ENCODE measurements at places on chromosomes 6 and 20.

GRCh38 chr6:20497216-20498040 lies 36.8 kb upstream of the CDKAL1 start:
- DNase-seq, result no peak

DNA sequence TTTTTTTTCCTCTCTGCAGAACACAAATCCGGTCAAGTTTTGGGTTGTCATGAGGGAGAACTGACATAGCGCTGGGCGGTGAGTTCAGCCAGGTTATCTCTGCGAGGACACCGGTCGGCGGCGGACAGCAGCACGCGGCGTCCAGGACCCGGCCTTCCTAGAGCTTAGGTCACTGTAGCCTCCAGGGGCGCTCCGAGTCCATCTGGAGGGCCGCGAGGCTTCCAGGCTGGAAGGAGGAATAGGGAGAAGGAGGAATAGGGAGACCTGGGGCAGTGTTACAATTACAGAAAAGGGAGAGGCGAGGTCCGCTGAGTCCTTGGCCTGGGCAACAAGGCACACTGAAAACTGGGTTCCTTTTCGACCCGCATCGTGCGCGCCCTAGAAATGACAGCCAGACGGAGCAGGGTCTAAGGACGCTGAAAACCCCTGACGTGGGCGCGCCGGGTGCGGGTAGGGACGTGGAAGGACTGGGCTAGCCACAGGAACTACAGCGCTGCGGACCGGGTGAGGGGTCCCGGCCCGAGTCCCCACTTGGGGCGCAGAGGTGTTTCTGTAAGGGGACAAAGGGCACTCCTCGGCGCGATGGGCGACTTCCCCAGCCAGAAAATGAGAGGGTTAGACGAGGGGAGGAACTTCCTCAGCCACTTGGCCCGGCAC lies 536 bp upstream of the FNDC1 start:
- no peak for DNase-seq

GRCh38 chr6:155542036-155542435 lies 86.4 kb upstream of the NOX3 start:
- DNase-seq, result no peak

- DNase-seq, result no peak
These were observed 75.1 kb upstream of the SCGN start for GRCh38 chr6:25576919-25577318.

GRCh38 chr6:122563364-122564052 lies 46.7 kb upstream of the PKIB start:
- no peak for DNase-seq

- DNase-seq, result no peak
These were observed 4.9 kb upstream of the CDSN start for GRCh38 chr6:31125162-31125561.

GRCh38 chr6:159174263-159174969 lies 5.2 kb downstream of the FNDC1 start:
- peak; percentile 39 for DNase-seq

DNA sequence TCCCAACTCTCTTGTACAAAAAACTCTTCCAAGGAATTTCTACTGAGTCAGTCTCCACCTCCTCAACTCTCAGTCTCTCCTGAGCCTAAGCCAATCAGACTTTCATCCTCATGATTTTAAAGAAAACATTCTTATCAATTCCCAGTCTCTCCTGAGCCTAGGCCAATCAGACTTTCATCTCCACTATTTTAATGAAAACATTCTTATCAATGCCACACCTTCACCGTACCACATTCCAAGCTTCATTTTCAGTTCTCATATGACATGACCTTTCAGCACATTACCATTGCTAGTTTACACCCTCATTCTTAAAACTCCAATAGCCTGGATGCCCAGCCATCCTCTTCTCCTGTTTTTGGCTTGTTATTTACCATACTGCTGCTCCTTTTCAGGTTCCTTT lies 42.5 kb downstream of the SYNE1 start:
- DNase-seq, result no peak

DNA sequence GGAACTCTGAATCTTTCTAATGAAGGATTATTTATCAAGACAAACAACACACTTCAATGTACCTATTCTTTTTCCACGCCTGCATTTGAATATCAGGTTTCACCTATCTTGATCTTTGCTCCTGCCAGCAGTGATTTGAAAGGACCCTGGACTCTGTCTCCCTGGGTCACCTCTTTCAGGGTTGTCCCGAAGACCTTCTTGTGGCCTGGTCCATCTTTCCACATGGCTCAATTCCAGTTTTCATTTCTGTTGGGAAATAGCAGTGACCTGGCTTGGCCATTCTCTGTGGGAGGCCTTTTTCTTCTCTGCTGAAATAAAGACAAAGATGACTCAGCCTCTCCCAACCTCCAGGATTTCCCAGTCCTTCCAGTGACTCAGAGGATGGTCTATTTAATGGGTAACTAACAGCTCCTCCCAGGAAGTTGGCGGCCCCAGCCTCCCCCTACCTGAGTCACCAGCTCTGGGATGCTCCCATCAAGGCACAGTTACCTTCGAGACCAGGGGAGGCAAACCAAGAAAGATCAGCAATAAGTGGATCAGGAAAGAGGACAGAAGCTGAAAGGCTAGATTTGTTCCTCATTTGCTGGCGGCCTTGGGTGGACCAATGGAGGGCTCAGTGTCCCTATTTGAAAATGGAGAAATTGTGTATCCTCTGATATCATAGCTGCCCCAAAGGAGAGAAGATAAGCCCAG lies 120.2 kb upstream of the RNF24 start:
- DNase-seq, result no peak

- DNase-seq, result no peak
These were observed 951.6 kb downstream of the TFAP2A start for GRCh38 chr6:9463311-9463710.

- no peak for DNase-seq
These were observed 117.0 kb downstream of the PHACTR3 start for GRCh38 chr20:59721386-59721785.

DNA sequence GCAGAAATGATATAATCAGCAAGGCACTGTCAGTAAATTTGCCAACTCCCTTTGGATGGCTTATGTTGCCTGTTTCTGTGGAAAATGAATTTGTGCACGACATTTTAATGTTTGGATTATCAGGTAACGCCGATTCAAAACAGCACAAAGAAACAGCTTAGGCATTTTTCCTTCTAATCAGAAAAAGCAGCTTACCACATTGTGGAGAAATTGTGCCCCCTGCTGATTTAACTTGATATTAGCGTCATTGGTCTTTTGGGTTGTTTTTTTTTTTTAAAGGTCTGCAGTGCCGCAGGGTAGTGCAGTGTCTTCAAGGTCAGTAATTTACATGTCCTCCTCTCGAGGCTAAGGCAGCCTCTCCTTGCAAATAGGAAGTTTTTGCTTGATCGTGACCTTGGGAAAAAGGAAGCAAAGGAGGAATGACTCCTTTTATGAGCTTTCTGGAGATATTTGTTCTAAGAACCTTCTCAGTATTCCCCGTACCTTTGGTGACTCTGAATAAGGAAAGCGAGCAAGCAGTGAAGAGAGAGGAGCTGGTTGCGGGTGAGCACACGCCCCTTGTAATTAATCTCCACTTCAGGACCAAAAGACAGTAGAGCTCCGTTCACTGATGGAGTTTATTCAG lies 79.1 kb downstream of the ELOVL4 start:
- DNase-seq, result peak; percentile 60

- no peak for DNase-seq
These were observed 12.1 kb upstream of the EYS start for GRCh38 chr6:65719101-65719500.

DNA sequence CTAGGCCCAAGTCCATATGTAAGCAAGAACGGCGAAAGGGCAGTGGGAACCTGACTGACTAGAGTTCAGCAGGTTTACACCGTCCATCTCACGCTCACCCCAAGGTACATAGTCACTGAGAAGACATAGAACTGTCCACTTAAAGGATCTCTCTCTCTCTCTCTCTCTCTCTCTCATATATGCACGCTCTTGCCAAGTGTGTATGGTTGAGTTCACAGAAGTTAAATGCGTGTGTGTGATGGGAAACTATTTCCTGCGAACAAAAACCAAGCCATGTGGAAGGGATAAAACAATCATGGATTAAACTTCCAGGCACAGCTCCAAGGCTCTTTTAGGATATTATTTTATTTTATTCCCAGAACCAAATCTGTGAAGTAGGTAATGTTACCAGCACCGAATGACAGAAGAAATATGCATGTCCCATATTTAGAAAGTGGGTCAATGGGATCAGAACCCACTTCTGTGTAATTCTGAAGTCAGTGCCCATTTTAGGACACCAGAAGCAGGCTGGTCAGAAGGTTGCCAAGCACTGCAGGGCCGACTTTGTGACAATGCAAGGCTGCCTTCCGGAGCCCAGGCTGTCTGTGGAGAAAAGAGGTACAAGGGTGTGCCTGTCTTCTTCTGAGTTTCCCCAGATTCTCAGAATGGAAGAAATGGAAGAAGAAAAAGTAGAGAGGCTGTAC lies 49.2 kb upstream of the MAP7 start:
- DNase-seq, result no peak

DNA sequence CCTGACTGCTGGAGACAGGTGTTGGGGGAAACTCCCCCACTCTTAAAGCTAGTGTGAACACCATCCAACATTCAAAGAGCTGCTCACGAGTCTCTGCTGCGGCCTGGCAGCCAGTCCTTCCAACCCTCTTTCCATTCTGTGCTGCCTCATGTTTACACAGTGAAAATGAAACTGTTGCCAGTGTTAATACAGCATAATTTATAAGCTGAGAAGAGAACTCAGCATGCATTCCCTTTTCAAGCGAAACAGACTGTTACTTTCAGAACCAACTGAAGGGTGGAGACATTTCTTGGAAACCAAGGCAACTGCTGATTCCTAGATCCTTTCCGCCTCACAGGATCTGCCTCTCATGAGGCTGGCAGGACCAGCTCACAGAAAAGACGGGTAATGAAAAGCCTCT lies 533.8 kb upstream of the ID4 start:
- no peak for DNase-seq

DNA sequence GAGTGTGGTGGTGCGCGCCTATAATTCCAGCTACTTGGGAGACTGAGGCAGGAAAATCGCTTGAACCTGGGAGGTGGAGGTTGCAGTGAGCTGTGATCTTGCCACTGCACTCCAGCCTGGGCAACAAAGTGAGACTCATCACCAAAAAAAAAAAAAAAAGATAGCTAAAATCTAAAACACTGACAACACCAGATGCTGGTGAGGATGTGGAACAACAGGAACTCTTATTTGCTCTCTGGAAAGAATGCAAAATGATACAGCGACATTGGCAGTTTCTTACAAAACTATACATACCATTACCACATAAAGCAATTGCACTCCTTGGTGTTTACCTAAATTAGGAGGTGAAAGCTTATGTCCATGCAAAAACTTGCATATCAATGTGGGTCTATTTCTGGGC lies 63.5 kb upstream of the SMIM29 start:
- no peak for DNase-seq

All from stimulated activated naive CD4-positive, alpha-beta T cell (primary cell).